ENCODE measurements at places on chromosomes 4 and X. TPM values are rescaled to one million over a fixed set of nuclear protein-coding genes. Genes with fewer than 3 reads are reported as not detected.
A peak's percentile ranks its signal among the peaks of the same experiment; 100 is the strongest.

Gene NRK
- not detected for total RNA-seq

Gene SRPX2
- total RNA-seq: not detected

- peak; percentile 81 for DNase-seq
- no peaks in the 10 kb centered on the region for H3K4me1 ChIP-seq
- H3K4me3 ChIP-seq: no peak overlapping the region
Measured at GRCh38 chrX:153400146-153401132, 711 bp downstream of the PNMA6E start.

- no peak overlapping the region for H3K4me3 ChIP-seq
- H3K4me1 ChIP-seq: peaks cover 17% of the 10 kb centered on the region
- H3K27ac ChIP-seq: no peak overlapping the region
- DNase-seq: no peak
Measured at GRCh38 chr4:13386405-13387107, 97.6 kb downstream of the RAB28 start.
